ENCODE measurements at places on chromosomes 5 and 9.

DNA sequence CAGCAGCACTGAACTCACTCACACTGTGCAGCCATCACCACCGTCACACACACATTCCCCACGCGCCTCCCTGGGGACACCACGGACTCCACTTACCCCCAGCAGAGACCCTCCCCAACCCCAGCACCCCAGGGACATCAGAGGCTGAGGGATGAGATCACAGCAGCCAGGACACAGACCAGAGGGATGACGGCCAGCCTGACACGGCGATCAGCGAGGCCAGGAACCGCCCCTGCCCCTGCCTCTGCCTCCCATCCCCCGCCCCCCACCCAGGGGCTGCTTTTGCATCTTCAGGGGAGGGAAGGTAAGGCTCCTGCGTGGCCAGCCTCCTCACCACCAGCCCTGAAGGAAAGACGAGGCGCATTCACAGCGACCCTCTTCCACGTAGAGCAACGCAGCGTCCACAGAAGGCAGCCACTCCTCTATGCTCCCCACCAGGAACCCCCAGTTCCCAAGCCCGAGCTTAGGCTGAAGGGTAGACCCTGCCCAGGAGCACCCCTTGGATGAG is 104.5 kb downstream of the VAV2 start:
- DNase-seq: no peak

GRCh38 chr5:107149243-107150005 is 521.3 kb downstream of the EFNA5 start:
- no peak for DNase-seq

GRCh38 chr9:131255676-131256197 is 20.6 kb downstream of the FAM78A start:
- DNase-seq: no peak

DNA sequence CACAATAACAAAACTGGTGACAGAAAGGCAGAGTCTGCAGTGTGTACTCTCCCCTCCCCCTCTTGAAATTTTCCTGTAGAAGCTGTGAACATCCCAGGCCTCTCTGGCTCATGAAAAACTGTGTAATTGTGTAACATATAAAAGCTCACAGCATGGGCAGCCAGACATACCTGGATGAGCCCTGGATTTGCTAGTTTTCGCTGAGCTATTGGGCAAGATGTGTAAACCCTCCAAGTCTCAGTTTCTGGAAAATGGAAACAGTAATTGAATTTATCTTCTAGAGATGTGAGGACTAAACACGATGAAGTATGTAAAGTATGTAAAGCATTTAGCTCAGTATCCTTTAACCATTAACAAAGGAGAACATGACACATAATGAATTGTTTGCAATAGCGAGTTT is 143.2 kb upstream of the ANKH start:
- no peak for DNase-seq

GRCh38 chr9:16442622-16443021 is 427.8 kb downstream of the BNC2 start:
- DNase-seq: no peak

DNA sequence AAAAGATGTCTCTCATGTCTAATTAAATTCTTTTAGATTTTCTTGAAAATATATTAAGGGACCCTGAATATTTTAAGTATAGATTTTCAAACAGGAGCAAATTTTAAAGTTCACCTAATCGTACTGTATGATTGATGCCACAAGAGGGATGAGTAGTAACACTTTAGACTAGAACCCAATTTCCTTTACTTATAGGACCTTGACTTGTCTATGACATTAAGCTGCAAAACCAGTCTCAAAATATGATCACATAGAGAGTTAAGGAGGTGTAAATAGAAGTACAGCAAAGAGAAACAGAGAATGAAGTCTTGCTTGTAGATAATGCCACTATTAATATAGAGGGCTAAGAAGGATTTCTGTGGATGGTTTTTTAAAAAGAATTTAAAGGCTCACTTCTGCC is 312.9 kb upstream of the PRR16 start:
- DNase-seq: no peak

DNA sequence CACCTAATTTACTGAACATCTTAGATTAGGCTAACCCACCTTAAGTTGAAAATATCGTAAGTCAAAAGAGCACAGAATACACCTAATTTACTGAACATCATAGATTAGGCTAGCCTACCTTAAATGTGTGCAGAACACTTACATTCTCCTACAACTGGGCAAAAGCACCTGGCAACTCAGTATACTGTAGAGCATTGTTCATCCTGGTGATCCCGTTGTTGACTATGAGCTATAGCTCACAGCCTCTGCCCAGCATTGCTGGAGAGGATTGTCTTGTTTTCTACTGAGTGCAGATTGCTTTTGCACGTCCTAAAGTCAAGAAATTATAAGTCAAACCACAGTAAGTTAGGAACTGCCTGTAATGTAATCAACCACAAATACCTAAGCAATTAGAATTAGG is 531.8 kb upstream of the CDH6 start:
- DNase-seq: no peak
